Immature natural killer cell (primary cell): ENCODE measurements at places on chromosomes 1 and 21. TPM values are rescaled to one million over a fixed set of nuclear protein-coding genes. Genes with fewer than 3 reads are reported as not detected.

The TRIM67 gene
- not detected for polyA plus RNA-seq

The HTR6 gene
- polyA plus RNA-seq: not detected

The ADGRL4 gene
- polyA plus RNA-seq: not detected

The CDKN2C gene
- 22.8 TPM for polyA plus RNA-seq

The PLK3 gene
- 2.1 TPM for polyA plus RNA-seq

The AIRE gene
- not detected for polyA plus RNA-seq

The CACHD1 gene
- not detected for polyA plus RNA-seq

The MCL1 gene
- 44.2 TPM for polyA plus RNA-seq

The IL19 gene
- polyA plus RNA-seq: not detected

The PIK3C2B gene
- 2.3 TPM for polyA plus RNA-seq

The RUNX3 gene
- 83.7 TPM for polyA plus RNA-seq

The ACKR1 gene
- polyA plus RNA-seq: not detected

The ITGB2 gene
- 1,452 TPM for polyA plus RNA-seq

The GNAT2 gene
- not detected for polyA plus RNA-seq

The SPRR2F gene
- polyA plus RNA-seq: not detected

The GNPAT gene
- polyA plus RNA-seq: 24.4 TPM

The SPATA21 gene
- not detected for polyA plus RNA-seq

The OPTC gene
- polyA plus RNA-seq: not detected

The VAMP3 gene
- 42.1 TPM for polyA plus RNA-seq

The EIF4G3 gene
- polyA plus RNA-seq: 21.6 TPM

The CYB561D1 gene
- 10.2 TPM for polyA plus RNA-seq

The F13B gene
- polyA plus RNA-seq: not detected

The FAM72C gene
- 0.26 TPM for polyA plus RNA-seq

The OR2T35 gene
- polyA plus RNA-seq: not detected

The GJA8 gene
- polyA plus RNA-seq: not detected

The LCE1B gene
- polyA plus RNA-seq: not detected

The ACAP3 gene
- 4.6 TPM for polyA plus RNA-seq

The ADAMTSL4 gene
- not detected for polyA plus RNA-seq

The HEYL gene
- polyA plus RNA-seq: not detected

The LMO4 gene
- polyA plus RNA-seq: 57.5 TPM

The ILDR2 gene
- polyA plus RNA-seq: not detected

The ZNF697 gene
- polyA plus RNA-seq: not detected

The EXTL1 gene
- not detected for polyA plus RNA-seq

The HORMAD1 gene
- not detected for polyA plus RNA-seq

The CNR2 gene
- 7.4 TPM for polyA plus RNA-seq

The TNNI3K gene
- polyA plus RNA-seq: not detected

The NR1I3 gene
- not detected for polyA plus RNA-seq

The SPATA6 gene
- polyA plus RNA-seq: not detected

The CFHR4 gene
- polyA plus RNA-seq: not detected

The LAMC2 gene
- polyA plus RNA-seq: not detected

The SH3BP5L gene
- 5.9 TPM for polyA plus RNA-seq

The COL24A1 gene
- polyA plus RNA-seq: not detected

The LIN28A gene
- polyA plus RNA-seq: not detected
